ENCODE measurements at places on chromosomes 5 and 9.

DNA sequence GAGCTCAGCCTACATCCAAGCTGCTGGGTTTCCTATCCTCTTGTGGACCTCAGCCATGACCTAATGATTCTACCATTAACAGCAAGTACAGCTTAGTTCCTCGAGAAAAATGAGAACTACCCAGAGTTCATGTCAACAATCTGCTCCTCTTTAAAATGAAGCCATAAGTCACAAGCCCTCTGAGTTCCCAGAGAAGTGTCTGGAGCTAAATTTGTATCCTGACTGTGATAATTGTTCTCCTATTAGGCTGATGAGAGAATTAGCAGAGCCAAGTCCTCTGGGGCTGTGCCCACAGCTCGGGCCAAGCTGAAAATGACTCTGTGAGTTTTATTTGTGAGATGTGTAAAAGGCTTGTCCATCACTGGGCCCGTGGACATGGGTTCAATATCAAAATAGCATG is 145.1 kb upstream of the SMIM23 start:
- no peak for DNase-seq

- DNase-seq = no peak
These were observed 40.3 kb upstream of the EQTN start for GRCh38 chr9:27337236-27337635.

DNA sequence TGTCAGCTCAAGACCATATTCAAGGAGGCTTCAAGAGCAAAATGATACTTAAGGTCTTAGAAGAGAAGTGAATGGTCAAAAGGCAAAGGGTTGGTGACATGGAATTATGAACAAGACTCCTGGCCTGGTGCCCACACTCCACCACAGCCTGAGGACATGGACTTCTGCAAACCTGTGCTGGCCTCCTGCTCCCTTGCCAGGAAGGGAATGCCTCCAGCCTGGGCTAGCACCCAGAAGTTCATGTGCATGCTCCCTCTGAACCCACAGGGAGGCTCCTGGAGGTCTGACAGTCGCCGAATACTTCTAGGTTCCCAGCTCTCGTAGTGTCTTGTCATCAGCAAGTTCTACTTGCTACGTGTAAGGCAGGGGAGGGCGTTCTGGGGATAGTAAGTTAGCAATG is 156.7 kb downstream of the FSTL4 start:
- DNase-seq = no peak

DNA sequence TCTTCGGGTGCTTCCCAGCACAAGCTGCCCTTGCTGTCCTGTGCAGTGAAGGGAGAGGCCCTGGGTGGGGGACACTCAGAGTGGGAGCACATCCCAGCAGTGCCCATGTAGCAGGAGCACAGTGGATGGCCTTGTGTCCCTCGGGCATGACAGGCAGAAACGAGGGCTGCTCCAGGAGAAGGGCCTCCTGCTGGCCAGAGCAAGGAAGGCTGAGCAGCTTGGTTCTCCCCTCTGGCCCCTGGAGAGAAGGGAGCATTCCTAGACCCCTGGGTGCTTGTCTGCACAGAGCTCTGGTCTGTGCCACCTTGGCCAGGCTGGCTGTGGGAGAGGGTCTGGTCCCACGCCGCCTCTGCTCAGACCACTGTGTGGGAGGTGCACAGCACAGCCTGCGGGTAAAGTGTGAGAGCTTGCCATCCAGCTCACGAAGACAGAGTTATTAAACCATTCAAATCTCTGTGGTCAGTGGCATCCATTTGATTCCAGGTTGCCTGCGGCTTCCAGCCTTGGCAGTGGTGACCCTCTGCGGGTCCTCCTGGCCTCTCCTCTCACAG is 18.3 kb downstream of the FBXW5 start:
- DNase-seq = no peak

- no peak for DNase-seq
These were observed 21.5 kb upstream of the CAST start for GRCh38 chr5:96640696-96641095.

GRCh38 chr5:64654561-64654938 is 35.8 kb upstream of the SHISAL2B start:
- DNase-seq = no peak

- DNase-seq = no peak
These were observed 48.9 kb downstream of the YIPF5 start for GRCh38 chr5:144121577-144121976.

DNA sequence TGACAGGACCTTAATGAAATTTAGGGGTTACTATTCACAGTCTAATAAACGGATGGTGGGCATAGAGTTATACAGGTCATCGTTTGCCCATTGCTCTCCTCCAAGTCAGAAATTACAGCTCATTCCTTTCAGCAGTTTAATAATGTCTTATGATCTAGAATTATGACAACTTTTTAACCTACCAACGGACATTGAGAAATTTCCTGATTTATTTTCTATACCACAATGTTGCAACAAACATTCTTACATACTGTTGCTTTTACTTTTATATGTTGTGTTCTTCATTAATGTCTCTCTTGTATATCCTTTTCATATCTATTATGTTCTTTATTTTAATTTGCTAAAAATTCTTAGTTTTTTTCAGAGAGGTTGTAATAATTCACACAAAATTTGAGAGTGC is 152.8 kb upstream of the PRLR start:
- DNase-seq = no peak

DNA sequence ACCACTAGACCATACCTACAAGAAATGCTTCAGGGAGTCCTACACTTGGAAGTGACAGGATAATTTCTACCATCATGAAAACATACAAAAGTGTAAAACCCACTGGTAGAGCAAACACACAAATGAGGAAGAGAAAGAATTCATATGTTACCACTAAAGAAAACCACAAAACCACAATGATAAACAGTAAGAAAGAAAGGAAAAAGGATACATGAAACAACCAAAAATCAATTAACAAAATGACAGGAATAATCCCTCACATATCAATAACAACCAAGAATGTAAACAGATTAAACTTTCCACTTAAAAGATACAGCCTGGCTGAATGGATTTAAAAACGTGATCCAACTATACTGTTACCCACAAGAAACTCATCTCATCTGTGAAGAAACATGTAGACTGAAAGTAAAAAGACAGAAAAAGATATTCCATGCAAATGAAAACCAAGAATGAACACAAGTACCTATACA is 83.4 kb downstream of the LPAR1 start:
- DNase-seq = no peak

DNA sequence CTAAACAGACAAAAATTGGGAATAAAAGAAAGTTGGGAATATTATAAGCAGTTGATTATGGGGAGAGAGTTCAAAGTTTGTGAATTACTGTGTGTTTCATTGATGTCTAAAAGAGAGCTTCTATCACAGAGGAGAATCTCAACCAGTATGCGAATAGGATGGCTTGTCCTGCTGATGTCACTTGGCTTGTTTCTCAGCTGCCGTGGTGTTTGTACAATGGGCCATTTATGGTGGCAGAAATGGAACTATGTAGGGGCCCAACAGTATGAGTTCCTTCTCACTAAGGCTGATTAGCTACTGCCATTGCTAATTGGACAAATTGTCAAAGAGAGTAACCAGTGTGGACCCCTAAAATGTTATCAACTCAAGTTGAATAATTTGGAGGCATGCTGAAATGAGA is 103.9 kb downstream of the ST8SIA4 start:
- no peak for DNase-seq

- no peak for DNase-seq
These were observed 20.4 kb downstream of the ACO1 start for GRCh38 chr9:32404856-32405255.

DNA sequence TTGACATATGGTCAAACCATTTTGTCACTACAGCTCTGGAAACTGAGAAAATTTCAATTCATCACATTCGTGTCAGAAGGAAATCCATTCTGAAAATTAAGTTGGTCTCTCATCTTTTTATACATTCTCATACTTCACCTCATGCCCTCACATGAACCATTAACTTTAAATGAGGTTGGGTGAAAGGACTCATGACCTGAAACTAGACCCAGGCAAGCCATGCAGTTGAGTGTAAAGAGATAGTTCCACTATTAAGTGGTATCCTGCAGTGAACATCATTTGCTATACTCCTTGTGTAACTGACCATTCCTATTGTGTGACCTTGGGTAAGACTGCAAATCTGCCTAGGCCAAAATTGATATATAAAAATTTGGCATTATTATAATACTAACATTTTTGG is 299.6 kb upstream of the GRIN3A start:
- DNase-seq = no peak

GRCh38 chr5:135309391-135310327 is 89.4 kb downstream of the MACROH2A1 start:
- no peak for DNase-seq

DNA sequence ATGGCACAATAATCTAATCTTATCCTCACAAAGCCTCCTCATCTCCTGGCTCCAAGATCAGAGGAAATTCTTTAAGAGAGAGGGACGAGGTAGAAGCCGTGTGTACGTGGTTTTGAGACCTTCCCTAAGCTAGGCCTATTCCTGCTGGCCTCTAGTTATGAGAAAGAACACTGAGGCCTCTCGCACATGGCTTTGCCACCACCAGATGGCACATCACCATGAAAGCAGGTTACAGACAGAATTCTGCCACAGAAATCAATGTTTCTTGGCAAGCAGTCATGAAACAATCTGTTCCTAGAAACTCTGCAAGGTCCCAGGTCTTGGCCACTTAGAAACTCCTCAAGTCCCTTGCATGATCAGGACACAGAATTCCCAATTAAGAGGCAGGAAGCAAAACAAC is 268.2 kb upstream of the TAS2R1 start:
- DNase-seq = peak; percentile 64

GRCh38 chr9:17453751-17454150 is 125.1 kb upstream of the SH3GL2 start:
- no peak for DNase-seq

- peak; percentile 45 for DNase-seq
These were observed at the start of gene NKD2 for GRCh38 chr5:1008451-1009358. Gene NKD2, plus strand, starts transcription at chr5:1008802. Its CDS starts 256 bp downstream, at chr5:1009058.

GRCh38 chr5:118043531-118043930 is 944.8 kb downstream of the DTWD2 start:
- no peak for DNase-seq

DNA sequence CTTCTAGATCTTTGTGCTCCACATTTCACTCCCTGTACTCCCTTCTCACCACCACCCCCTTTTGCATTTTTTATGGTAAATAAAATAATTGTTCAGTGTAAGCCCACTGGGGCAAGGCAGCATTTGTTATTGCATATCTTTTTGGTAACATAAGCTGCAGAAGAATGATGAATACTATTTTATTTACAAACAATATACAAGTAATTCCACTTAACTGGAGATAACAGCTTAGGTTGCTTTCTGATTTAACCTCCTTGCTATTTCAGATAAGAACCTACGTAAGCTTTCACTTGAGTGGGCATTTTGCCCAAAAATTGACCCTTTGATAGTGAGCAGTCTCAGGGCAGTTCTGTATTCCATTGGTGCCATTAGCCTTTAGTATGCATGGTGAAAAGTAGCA is 417.9 kb downstream of the SH3GL2 start:
- no peak for DNase-seq

- DNase-seq = no peak
These were observed 199.3 kb downstream of the TTLL11 start for GRCh38 chr9:121893786-121894185.

All from HT-29 (cell line).